Skin of body (tissue), 3 donors: ENCODE measurements at places on chromosomes 1 and 21. TPM values are rescaled to one million over a fixed set of nuclear protein-coding genes. Genes with fewer than 3 reads are reported as not detected.

CDKN2C gene
- total RNA-seq, result 18.1 TPM

TDRKH gene
- 6.0 TPM for total RNA-seq

GRCh38 chr1:224670506-224670905, 54.4 kb downstream of the CNIH3 start:
- no peak for DNase-seq

DNA sequence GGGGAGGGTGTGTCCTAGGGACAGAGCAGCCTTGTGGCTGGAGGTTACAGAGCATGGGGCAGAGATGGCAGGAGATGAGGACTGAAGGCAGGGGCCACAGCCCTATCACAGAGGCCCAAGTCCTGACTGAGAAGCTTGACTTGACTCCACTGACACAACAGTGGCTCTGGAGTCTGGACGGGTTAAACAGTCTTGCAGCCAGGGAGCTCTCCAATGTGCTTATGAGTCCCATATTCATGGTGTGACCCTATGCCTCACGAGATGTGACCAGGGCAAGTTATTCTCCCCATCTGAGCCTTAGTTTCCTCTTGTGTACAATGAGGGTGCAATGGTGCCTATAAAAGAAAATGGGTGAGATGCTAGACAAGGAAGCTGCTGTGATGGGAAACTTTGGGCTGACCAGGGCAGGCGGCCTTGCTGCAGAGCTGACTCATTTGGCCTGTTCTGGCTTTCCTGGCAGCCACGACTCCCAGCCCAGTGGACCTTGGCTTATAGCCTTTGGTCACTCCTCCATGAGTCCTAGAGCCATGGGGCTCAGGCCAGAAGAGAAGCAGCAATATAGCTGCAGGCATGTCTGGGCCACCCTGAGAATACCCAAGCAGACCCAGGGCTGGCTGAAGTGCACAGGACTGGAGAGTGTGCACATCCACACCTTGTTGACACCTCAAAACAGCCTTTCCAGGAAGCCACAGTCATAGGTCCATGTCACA, 2.8 kb upstream of the TTC22 start:
- DNase-seq, result no peak

DNA sequence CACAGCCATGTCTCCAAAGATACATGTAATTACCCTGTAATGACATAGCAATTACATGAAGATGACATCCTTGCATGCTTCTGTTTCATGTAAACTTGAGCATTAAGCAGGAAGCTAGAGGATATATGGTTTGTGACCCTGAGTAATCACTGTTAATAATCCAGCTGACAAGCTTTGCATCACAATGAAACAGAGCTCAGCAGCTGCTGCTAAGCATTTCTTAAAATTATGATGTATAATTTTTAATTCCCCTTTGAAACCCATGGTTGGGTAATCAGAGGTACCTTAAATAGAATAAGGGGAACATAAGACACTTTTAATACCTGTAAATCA, 293.5 kb downstream of the NTNG1 start:
- no peak for DNase-seq

DNA sequence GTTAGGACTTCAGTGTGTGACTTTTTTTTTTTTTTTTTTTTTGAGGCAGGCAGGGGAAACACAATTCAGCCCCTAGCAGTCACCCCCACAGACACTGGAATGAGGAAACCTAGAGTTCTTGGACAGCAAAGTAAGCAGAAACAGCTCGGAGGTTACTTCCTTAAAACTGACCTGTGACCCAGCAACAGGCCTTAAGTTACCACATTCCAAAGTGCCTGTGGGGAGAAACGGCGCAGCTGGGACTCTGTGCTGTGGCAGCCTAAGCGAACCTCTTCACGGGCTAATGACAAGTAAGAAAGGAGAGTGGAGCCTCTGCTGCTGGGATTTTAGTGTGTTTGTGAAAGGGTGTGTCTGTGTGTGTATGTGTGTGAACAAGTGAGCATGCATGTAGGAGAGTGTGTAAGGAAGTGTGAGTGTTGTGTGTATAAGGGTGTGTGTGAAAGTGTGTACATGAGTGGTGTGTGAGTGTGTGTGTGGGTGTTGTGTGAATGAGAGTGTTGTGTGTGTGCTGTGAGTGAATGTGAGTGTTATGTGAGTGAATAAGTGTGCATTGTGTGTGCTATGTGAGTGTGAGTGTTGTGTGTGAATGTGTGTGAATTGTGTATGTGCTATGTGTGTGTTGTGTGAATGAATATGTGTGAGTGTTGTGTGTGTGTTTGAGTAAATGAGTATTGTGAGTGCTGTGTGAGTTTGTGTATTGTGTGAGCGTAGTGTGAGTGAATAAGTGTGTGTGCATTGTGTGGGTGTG, 180.8 kb downstream of the BRINP2 start:
- DNase-seq, result peak; percentile 5

FCRLB gene
- 0.39 TPM for total RNA-seq

- DNase-seq, result no peak
These were observed 98.4 kb upstream of the SLC45A1 start for GRCh38 chr1:8219530-8219929.

DNA sequence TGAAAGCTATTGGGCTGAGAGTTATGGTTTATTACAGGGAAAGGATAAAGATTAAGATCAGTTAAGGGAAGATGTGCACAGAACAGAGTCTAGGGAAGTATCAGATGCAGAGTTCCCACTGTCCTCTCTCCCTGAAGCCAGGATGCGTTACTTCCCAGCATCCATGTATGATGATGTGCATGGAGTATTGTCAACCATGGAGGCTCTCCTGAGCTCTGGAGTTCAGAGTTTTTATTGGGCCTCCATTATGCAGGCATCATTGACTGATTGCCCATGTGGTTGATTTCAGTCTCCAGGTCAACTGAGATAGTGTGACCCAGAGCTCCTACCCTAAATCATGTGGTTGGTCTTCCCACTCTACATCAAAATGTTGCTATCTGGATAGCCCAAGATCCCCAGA, 30.7 kb downstream of the SERINC2 start:
- no peak for DNase-seq

SLAMF9 gene
- not detected for total RNA-seq

AGMAT gene
- total RNA-seq, result 0.99 TPM

DNA sequence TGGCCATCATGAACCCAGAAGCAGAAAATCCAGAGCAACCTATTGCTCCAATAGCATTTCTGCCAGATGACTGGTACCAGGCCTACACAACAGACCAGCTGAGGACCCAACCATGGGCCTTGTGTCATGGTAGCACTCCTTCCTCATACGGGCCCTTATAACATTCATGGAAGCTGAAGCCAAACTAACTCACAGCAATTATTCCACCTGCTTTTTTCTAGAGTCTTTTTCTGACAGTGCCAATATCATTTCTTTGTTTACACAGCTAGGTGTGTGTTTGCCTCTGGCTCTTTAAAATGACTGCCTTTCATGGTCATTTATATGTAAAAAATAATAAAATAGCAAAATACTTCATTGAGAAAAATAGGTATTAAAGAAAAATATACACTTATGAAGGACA, 3.9 kb upstream of the WDR64 start:
- DNase-seq, result no peak

SLC9C2 gene
- total RNA-seq, result not detected

DNA sequence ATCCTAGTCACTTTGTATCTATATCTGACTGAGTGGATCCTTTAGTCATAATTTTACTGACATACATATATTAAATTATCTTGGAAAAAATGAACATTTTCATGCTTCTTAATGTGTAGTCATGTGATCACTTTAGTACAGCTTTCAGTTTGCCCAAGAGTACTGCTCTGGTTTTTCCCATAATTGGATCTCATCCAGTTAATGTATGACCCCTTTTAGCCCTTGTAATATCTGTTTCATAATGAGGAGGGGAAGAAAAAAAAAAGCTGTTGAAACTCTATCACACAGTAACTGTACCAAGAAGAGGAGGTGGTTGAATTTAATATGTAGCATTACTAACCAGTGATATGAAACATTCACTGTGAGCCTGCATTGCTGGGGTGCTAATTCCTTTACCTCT, 328.7 kb downstream of the PTPRC start:
- no peak for DNase-seq

- DNase-seq, result no peak
These were observed 172.6 kb downstream of the APP start for GRCh38 chr21:25997788-25998611.

GRCh38 chr1:234589064-234589800, 20.7 kb downstream of the IRF2BP2 start:
- no peak for DNase-seq

GRCh38 chr1:21568809-21569385, 59.7 kb downstream of the ALPL start:
- DNase-seq, result no peak

PTPN7 gene
- 1.4 TPM for total RNA-seq

FCGR3B gene
- total RNA-seq, result 14.3 TPM

DNA sequence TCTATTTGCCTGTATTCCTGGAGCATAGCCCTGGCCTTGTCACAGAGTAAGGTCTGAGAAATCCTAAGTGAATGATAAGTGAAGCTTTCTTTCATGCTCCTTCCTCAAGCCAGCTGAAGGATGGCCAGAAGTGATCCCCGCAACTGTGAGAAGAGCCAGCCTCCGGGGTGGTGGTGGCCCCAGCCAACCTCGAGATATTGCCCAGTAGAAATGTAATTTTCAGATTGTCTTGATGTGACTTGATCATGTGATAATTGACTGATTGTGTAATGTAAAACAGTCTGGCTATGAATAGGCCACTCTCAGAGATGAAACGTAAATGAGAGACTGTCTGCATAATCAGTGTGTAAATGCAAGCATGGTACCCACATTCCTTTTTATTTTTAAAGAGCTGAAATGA, 242.4 kb upstream of the CAMK1G start:
- DNase-seq, result no peak

DNA sequence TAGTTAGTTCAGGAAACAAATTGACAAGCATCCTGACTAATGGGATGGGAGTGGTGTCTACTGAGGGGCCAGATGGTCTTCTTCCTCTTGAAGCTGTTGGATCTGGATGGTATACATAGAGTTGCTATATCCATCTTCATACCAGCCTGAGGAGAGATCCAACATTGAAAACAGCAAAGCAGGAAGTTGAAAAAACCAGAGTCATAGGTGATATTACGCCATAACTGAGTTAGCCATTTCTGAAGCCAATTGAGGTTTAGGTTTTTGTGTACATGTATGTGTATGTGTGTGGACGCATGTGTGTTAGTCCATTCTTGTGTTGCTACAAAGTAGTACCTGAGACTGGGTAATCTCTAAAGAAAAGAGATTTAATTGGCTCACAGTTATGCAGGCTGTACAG, 2.3 kb upstream of the TSPAN2 start:
- DNase-seq, result no peak

- DNase-seq, result no peak
These were observed 14.1 kb downstream of the TTC39A start for GRCh38 chr1:51316113-51316845.

GRCh38 chr1:59184365-59184905, 112.5 kb upstream of the FGGY start:
- DNase-seq, result no peak

- no peak for DNase-seq
These were observed 7.7 kb downstream of the LPGAT1 start for GRCh38 chr1:211822677-211823407.

MARK1 gene
- total RNA-seq, result 7.6 TPM

TPTE gene
- not detected for total RNA-seq

DNA sequence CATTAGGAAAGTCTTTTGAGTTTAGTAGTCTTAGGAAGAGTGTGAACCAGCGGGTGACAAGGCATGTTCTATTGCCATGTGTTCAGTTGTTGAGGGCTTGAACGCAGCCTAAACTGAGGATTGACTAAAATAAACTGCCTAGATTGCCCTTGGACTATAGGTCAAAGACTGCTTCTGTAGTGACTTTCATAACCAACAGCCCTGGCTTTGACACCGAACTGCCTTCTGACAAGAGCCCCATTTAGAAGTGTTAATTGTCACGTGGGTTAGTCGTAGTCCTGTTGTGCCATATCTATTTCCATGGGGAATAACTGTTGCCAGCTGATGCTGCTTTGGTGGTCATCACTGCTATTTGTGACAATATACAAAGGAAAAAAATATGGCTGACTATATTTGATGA, 90.4 kb downstream of the TGFB2 start:
- DNase-seq, result no peak

GRCh38 chr1:190736971-190737590, 259.4 kb upstream of the BRINP3 start:
- no peak for DNase-seq

DNA sequence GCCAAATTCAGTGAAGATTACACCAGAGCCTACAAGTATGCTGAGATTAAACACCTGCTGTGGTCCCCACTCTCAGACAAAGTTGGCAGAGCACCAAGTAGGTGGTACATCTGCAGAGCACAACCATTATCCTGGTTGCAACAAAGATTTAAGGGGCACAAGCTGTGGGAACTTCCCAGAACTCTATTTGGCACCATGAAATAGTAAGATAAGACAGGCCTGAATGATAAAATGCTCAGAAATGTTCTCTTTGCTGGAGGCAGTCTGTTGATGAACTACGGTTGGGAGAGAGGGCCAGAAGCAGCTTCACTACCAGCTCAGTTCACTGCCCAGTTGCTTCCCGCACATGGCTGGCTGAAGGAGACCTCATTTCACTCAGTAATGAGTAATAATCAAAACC, 19.9 kb downstream of the RPL5 start:
- DNase-seq, result no peak

- DNase-seq, result no peak
These were observed 14.5 kb downstream of the SYT11 start for GRCh38 chr1:155873860-155874259.

TYW3 gene
- total RNA-seq, result 13.1 TPM

GRCh38 chr1:115496904-115497527, 144.8 kb upstream of the VANGL1 start:
- DNase-seq, result no peak

- DNase-seq, result no peak
These were observed 604.8 kb upstream of the ADAMTS5 start for GRCh38 chr21:27571706-27572105.

PTCH2 gene
- 7.2 TPM for total RNA-seq

DNA sequence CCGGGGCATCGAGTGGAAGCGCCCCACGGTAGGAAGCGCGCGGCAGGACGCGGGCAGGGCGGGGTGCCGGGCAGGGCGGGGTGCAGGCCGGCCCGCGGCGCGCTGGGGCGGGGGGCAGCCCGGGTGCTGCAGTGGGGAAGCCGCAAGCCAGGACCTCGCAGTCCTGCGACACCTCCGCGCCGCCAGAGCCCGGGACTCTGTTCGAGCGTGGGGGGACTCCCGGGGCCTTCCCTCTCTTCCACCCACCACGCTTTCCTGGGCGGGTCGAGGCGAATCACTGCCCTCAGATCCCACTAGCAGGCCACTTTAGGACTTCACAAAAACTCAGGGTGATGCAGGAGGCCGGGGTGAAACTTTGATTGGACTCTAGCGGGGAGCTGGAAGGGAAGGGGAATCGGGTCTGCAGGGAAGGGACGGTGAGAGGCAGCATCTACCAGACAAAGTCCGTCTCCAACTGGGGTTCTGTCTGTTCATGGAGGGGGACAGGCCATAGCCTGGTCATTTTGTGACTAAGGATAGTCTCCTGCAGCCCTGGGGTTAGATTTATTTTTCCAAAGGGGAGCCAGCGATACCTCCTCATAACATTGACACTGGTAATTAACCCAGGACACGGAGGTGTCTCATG, 623 bp downstream of the CAPN2 start:
- no peak for DNase-seq

GRCh38 chr1:29233693-29234092, 2.6 kb upstream of the PTPRU start:
- DNase-seq, result no peak

GRCh38 chr21:35328856-35329455, 279.9 kb upstream of the RUNX1 start:
- DNase-seq, result no peak

RXFP4 gene
- not detected for total RNA-seq
